ENCODE measurements at places on chromosomes 1 and 21.

DNA sequence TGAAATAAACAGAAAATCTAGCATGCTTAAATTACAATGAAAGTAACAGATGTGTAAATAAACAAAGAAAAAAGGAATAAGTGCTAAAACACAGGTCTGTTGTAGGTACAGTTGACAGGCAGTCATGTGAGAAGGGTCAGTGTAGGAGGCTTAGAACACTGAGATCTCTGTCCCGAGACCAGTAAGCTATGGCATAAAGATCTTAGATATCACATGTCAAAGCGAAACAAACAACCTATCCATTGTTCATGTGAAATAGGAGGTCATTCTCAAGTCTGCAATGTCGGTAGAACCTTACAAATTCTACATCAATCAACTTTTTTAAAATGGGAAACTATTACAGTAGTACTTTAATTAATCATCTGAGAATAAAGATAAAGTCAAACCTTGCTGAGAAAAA lies 428.9 kb upstream of the ADGRL2 start:
- no peak for DNase-seq

DNA sequence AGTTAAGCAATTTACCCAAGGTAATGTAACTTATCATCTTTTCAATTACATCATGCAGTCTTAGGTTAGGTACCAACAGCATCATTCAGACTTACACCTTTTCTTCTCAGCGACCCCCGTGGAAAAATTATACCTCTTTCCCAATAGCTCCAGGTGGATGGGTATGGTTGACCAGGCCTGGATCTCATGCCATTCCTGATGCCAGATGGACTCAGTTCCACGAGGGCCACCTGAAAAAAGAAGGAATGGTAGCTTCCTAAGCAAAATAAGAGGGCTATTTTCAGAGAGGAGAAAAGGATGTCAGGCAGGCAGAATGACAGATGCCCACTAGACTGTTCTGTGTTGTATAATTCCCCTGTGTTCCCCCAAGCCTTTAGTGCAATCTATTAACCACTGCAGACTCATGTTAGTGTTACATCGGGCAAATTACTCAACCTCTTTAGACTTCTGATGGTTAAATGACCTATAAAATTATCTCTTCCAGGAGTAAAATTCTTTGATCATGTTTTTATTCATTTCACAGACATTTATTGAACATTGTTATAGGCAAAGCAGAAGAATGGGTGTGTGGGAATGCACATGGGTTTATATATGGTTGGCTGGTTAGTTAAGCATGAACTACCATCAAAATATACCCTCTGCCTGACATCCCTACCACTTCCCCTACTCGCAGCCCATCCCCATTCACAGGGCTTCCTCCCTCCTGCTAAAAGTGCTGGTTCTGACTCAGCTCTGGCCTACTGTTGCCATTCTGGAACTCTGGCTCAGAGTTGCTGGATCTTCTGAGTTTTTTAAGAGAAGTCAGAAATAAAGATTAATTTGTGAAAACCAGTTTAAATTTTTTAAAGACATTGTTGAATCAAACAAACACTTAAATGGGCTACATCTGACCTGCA lies 10.6 kb upstream of the MYSM1 start:
- no peak for DNase-seq

- no peak for DNase-seq
These were observed at the start of gene TMEM240 for GRCh38 chr1:1540090-1540817. Gene TMEM240, minus strand, starts transcription at chr1:1540624. Its CDS starts 278 bp downstream, at chr1:1540346.

DNA sequence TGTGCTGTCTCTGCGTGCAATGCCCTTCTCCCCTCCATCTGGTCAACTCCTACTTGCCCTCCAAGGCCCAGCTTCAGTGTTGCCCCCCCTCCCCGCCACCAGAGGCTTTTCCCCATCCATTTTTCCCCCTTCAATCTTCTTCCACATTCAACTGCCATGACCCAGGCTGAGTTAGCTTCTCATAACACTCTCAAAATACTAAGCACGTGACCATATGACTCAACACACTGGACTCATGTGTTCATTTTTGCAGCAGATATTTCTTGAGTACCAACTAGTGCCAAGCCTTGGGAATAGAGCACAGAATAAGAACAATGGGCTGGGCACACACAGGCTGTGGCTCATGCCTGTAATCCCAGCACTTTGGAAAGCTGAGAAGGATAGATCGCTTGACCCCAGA lies 132.1 kb downstream of the IGSF21 start:
- no peak for DNase-seq

- no peak for DNase-seq
These were observed 17.2 kb upstream of the SYNC start for GRCh38 chr1:32719681-32720275.

DNA sequence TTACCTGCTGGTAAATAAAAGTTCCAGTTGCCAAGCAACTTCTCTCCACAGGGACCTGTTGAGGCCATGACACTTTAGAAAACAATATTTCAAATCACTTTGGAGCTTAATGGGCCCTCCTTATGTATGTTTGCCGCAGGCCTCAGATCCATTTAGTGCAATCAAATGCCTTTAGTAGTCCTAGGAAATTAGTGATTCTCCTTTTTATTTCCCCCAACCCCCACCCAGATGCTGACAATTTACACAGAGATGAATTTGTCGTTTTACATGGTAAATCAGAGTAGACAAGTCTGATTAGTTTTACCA lies 83.6 kb downstream of the CLIC4 start:
- no peak for DNase-seq

- no peak for DNase-seq
These were observed 108.0 kb downstream of the NRIP1 start for GRCh38 chr21:14956807-14957206.

GRCh38 chr1:165080253-165080896 lies 276.1 kb downstream of the LMX1A start:
- no peak for DNase-seq

DNA sequence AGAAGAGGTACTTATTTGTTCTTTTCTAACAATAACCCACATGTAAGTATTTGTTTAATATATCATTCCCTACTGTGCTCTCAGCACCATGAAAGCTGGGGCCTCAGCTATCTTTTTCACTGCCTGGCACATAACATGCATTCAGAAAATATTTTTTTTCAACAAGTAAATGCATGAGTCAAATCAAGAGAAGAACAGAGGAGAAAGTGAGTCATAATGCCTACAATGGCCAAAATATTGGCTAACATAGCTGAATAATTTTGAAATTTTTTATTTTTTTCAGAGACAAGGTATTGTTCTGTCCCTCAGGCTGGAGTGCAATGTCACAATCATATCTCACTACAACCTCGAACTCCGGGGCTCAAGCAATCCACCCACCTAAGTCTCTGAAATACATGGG lies 252.2 kb upstream of the ADAMTS5 start:
- no peak for DNase-seq

GRCh38 chr1:235876402-235876841 lies 9.7 kb upstream of the LYST start:
- no peak for DNase-seq

- no peak for DNase-seq
These were observed 180.0 kb downstream of the TTLL7 start for GRCh38 chr1:83818916-83819315.

DNA sequence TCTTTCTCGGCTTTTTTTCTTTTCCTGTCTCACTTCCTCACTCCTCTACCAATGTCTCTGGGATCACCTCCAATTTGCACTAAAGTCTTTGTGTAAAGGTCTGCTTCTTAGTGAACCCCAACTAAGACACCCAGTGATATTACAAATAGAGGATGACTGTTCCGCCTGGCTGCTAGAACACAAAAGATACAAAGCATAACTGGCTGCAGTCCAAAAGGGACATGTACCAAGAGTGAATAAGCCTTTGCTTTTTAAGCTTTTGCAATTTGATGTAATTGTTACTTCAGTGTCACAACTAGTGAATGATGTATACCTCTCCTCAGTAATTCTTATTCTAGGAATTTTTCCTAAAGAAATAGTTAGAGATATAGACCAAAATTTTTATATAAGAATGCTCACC lies 82.8 kb upstream of the BEND5 start:
- no peak for DNase-seq

DNA sequence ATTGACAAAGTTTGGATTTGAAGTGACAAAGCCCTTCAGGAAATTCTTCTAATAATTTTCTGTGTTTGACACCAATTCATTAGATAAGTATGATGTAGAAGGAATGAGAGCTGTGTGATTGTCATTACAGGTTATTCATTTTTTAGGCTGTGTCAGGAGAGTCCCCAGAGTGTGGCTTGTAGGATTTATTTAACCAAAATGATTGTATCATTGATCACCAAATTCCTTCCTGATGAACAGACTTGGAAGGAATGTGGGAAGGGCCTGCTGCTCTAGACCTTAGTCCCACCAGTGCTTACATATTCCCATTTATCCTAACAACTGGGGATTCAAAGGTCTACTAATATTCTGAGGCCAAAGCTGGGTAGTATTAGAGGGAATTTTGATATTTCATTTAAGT lies 383.3 kb upstream of the KAZN start:
- no peak for DNase-seq

All from HuH-7 (cell line).